ENCODE measurements at places on chromosomes 4 and X.

DNA sequence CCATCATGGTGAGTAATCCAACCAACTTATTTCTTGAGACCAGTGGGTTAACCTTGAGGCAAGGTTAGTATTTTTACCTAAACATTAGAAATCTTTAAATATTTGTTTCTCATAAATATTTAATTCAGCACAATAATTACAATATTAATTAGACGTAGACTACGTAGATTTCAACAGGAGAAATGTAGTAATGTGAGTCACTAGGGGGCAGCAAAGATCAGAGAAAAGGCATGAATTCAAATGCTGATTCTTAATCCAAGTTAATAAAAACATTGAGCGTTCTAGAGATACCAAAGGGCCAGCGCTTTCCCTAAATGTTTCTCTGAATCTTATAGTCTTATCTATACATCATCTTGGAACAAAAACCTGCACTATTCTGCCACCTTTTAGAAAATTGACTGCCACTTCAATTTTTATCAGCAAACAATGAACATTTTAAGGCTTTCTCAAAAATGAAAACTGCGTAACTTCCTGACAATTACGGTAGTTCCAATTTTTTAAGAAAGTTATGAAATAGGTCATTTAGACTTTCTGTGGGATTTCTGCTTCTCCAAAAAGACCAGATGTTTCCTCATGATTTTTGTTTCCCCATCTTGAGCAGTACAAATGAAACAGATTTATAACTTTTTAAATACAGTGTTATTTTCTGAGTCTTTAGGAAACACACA lies 180.7 kb downstream of the GASK1B start:
- peak; percentile 19 for DNase-seq

DNA sequence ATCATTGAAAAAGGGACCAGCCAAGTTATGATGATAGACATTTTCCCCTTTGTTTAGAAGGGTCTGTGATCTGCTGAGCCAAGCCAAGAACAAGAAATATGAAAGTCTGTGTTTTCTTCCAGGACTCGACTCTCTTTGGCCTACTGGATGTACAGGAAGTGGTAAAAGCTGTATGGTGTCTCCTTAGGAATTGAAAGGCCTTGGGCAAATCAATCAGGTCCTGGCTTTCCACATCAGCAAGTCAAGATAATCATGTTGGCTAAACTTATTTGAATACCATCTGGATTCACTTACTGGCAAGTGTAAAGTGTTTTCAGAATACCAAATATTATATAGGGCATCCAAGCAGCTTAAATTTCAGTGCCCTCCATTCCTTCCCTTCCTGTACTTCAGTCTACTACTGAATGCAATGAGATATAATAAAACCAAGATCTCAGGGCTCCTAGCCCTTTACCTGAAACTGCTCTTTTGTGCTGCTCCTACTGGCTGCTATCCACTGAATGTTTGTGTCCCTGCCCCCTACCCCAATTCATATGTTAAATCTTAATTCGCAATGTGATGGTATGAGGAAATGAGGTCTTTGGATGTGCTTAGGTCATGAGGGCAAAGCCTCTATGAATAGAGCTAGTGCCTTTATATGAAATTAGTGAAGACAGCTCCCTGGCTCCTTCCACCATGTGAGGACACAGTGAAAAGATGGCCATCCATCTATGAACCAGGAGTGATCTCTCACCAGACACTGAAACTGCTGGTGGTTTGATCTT lies 578.0 kb downstream of the SPRY1 start:
- no peak for DNase-seq

- DNase-seq = no peak
Observed at GRCh38 chr4:139763672-139764071, 98.1 kb downstream of the MGST2 start.

GRCh38 chr4:156413239-156414135 lies 459.8 kb upstream of the CTSO start:
- DNase-seq = no peak

DNA sequence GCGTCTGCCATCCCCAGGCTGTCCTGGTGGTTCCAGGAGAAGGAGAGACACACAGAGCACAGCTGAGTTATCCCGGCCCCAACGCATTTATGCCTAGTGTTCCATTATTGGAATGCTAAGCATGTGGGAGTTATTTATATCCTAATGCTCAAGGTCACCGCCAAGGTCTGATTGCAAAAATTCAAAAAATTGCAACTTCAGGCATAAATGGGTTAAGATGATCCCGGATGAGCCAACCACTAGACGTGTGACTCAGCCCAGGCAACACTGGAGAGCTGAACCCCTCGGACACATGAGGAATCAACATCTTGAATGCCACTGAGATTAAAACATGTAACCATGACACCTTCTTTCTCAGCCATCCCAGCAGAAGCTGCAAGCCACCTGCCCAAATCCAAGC lies 3.8 kb upstream of the ZCCHC4 start:
- DNase-seq = no peak

GRCh38 chrX:20354505-20354904 lies 87.8 kb upstream of the RPS6KA3 start:
- no peak for DNase-seq

DNA sequence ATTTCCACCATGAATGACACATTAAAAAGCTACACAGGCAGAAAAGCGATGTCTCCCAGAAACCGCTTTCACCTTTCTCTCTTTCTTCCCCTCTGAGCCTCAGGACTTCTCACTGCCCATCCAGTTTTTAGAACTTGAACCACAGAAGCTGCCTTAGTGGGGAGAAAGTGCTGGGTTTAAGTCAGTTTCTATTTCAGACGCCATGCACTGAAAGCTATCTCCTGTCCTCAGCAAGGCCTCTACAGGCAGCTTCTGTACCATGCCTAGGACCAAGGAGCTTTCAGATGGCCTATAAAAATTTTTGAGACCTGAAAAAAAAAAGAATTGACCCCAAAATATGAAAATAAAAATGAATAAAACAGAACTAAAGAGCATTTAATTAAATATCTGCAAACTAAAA lies 34.5 kb downstream of the RAB33B start:
- DNase-seq = no peak

- no peak for DNase-seq
Observed at GRCh38 chr4:145839151-145839550, 99.5 kb downstream of the ZNF827 start.

DNA sequence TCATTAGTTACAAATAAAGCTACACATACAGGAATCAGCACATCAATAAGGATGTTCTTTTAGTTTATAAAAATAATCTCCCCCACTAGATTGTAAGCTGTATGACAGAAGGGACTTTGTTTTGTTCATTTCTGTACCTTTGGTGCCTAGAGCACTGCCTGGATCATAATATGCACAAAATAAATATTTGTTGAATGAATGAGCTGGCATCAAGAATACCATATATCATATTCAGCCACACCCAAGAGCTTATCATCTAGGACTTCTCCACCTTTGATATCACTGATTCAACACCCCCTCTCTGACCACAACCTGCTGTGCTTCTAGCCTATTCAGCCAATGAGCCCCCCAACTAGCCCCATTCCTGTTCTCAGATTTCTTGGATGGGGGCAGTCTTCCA lies 10.6 kb downstream of the SYTL4 start:
- DNase-seq = no peak

DNA sequence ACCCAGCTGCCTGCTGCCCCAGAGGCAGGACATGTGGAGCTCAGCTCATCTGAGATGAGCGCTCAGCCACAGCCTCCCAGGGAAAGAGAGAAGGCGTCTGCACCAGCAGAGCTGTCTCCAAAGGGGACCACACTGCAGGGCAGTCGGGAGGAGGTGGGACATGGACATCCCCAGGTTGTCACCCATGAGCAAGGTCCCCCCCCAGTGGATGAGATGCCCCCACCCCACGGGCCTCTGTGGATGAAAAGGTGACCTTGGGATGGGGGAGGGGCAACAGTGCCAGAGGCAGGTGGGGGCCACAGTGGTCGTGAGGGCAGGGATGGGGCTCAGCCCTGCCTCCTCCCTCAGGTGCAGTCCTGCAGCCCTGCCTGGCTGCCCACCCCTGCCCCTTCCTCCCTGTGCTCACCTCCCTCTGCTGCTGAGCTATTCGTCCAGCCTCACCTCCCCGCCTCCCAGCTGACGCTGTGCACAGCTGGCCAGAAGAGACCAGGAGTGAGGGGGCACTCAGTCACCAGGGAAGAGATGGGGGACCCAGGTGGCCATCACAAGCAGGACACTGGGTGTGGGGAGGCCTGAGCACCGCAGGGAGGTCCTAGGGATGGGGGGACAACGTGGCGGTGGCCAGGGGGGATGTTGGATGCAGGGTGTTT lies 9.3 kb downstream of the NKX1-1 start:
- no peak for DNase-seq

DNA sequence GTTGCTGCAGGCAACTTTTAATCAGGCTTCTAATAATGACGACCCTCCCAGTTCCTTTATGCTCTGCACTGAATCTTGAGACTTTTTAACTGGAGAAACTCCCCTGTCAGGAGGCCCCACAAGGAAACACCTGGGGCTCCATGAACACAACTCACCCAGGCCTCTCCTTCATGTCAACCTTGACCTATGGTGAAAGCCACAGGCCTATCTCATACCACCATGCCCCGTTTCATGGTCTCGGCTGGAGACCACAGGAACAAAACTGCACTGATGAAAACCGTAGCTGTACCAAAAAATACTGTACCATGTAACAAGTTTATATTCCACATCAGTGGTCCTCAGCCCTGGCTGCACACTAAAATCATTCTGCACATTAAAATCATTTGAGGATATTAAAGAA lies 57.0 kb downstream of the ZNF827 start:
- no peak for DNase-seq

GRCh38 chrX:115226929-115227328 lies 7.0 kb downstream of the LRCH2 start:
- peak; percentile 12 for DNase-seq

DNA sequence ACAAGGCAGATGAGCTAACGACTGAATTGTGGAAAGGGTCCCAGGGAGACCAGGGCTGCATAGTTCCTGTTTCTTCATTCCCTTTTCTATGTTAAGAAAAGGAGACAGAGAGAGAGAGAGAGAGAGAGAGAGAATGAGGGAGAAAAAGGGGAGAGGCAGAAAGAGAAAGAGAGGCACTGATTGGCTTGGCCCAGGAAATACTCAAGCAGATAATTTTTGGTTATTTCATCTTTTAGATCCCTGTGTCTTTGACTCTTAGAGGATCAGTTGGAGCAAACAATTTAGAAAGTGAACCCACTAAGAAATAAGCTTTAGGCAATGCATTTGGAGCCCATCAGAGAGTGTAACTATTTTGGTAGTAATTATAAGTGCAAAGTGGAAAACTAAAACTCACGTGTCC lies 103.4 kb downstream of the CEP44 start:
- no peak for DNase-seq

All from NCI-H2081 treated with DMSO at 0.1 percent for 48 hours (cell line).